Kidney tubule cell (primary cell): ENCODE measurements at places on chromosomes 7 and 10.

GRCh38 chr7:50738932-50739331 is 43.8 kb downstream of the GRB10 start:
- DNase-seq, result no peak

DNA sequence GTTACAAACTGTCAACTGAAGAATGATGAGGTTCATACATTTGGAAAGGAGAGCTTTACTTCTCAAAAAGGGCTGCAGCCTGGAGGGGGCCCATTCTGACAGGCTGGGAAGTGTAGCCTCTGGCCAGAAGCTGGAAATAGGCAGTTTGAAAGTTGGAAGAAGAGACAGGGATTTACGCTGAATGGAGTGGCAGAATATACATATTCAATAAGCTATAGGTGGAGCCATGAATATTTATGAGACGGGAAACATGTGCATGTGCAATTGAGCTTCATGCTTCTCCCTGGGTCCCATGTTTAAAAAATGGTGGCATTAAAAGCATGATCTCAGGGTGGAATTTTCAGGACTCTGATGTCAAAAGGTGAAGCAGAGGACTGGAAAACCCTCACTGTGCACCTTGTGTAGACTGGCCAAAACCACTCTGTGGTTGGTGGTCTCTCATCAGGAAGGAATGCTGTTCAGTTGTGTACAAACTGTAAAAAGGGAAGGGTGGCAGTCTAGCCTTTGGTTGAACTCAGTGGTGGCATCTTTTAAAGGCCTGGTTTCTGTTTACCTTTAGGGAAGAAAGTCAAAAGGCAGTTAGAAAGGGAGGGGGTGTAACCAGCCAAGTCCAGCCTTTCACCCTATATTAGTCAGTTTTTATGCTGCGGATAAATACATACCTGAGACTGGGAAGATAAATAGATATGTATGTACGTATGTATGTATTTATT is 7.2 kb upstream of the ACTR3B start:
- peak; percentile 9 for DNase-seq

GRCh38 chr7:151728286-151728660 is 148.6 kb downstream of the PRKAG2 start:
- DNase-seq, result no peak

DNA sequence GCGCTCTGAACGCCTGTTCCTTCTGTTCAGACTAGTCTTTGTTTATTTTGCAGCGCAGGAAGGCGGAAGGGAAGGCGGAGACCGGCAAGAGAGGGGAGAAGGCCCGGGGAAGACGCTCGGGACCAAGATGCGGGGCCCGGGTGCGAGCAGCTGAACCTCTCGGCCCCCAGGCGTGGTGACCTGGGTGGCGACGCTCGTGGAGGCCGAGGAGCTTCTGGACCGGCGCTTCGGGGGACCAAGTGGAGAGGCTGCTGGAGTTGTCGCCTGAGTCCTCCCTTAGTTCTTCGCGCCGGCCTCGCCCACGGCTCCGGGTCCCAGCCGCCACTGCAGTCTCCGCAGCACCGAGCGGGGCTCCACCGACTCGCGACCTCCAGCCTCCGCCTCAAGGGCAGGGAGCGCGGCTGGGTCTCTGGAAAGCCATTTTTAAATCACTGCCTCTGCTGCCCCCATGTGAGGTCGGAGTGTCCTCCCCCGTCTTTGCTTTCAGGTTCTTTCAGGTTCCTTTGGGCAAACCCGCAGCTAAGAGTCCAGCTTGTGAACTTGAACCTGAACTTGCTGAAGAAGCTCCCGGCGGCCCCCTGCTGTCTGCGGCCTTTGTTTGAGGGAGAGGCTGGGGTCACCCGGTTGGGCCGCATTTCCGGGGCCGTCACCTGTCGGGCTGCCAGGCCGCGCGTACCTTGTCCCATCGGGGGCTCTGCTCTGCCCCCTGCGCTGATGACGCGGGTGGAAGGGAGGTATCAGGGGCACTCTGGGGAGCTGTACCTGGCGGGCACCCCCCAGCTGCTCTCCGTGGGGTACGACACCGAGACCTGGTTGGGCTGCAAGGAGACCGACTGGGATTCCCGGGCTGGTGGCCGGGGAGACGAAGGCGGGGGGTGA is 136.0 kb downstream of the KIF20B start:
- DNase-seq, result peak; percentile 30

GRCh38 chr10:103814626-103815370 is 40.6 kb downstream of the SH3PXD2A start:
- no peak for DNase-seq

GRCh38 chr7:24769851-24770250 is 12.6 kb upstream of the GSDME start:
- no peak for DNase-seq

- no peak for DNase-seq
Measured at GRCh38 chr10:92142512-92142911, 148.4 kb downstream of the CPEB3 start.
